CD4-positive, alpha-beta T cell (primary cell): ENCODE measurements at places on chromosomes 12 and 14.
A peak's percentile ranks its signal among the peaks of the same experiment; 100 is the strongest.

DNA sequence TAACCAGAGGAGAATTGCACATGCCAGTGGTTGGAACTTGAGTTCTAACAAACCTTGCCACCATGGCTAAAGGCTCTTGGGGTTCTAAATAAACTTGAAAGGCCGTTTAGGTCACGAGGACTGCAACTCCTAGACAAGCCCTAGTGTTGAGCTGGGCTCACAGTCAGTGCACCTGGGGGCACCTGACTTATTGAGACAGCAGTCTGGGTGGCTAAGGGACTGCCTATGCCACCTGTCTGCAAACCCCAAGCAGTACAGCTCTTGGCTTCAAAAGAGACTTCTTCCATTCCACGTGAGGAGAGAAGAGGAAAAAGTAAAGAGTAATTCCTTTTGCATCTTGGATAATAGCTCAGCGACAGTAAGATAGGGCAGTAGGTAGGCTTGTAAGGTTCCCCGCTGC, 765.6 kb upstream of the FOXG1 start:
- no peak for DNase-seq

DNA sequence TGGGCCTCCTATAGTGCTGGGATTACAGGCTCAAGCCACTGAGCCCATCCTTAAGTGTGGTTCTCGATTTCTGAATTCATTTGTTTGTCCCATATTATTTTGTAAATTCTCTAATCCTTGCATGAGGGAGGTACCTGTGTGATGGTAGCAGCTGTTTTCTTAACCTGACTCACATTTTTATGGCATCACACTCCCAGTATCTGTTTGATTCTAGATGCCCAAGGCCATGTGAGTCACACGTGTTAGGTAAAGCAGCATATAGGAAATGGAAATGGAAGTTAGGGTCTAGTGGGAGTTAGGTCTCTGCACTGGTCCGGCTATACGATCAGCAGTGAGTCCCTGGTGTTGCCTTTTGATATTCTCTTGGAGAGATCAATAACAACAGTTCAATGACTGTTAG, 198.1 kb downstream of the ERC1 start:
- DNase-seq, result no peak

- DNase-seq, result no peak
These were observed 108.8 kb downstream of the VEZT start for GRCh38 chr12:95326445-95326844.

DNA sequence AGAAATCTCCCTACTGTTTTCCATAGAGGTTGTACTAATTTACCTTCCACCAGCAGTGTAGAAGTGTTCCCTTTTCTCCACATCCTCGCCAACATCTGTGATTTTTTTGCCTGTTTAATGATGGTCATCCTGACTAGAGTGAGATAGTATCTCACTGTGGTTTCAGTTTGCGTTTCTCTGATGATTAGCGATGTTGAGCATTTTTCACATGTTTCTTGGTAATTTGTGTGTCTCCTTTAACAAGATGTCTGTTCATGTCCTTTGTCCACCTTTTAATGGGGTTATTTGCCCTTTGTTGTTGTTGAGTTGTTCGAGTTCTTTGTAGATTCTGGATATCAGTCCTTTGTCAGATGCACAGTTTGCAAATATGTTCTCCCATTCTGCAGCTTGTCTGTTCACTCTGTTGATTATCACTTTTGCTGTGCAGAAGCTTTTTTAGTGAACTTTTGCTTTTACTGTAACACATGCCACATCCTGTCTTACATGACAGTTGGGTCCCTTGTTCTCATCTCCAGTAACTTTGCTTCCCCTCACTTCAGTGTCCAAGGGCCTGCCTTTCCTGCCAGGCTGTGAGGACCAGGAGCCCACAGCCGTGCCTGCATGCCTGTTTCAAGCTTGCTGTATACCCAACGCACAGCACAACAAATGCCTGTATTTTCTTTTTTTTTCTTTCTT, 64.9 kb downstream of the SPRING1 start:
- no peak for DNase-seq

DNA sequence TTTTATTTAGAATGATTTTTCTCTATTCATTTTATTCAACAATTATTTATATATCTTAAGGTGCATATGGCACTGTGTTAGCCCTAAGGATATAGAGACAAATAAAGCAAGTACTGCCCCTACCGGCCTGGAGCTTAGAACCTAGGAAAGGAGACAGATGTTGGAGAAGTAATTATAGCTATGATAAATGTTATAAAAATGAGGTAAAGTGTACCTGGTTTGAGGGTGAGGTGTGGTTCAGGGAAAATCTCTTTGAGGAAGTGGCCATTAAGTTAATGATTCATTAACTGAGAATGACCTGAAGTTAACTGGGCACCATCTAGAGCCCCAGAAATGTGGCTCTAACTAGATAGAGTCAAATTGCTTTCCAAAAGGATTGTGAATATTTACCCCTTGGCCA, 31.9 kb downstream of the CDKL1 start:
- no peak for DNase-seq

DNA sequence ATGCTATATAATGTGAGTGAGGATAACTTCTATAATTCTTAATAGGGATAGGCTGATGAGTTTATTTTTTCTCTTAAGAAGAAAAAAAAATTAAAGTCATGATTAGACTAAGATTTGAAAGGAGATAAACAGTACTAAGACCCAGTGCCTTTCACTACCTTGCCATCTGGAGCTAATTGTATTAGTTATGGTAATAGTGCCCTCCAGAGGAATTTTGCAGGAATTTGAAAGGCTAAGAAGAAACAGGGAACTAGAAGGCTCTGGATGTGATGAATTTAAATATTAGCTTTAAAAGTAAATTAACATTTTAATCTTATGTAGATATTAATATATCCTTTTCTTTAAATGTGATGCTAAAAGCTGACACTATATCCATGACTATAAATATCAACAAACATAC, 36.6 kb upstream of the PIK3C2G start:
- no peak for DNase-seq

DNA sequence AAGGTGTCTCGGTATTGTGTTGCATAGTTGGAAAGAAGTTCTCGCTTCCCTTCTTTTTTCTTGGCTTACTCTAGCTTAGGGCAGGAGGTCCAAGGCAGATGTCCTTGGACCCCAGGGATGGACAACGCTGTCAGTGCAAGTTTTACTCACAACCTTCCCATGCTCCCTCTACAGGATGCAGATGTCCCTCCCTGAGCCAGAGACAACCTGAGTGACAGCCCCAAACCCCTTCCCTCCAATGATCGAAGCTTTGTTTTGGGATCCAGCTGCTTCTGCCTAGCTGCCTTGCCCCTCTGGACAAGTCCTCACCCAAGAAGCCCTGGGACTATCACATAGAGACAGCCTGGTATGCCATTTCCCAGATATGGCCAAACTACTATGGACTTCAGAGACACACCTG, 112.0 kb upstream of the RAP1B start:
- DNase-seq, result no peak

DNA sequence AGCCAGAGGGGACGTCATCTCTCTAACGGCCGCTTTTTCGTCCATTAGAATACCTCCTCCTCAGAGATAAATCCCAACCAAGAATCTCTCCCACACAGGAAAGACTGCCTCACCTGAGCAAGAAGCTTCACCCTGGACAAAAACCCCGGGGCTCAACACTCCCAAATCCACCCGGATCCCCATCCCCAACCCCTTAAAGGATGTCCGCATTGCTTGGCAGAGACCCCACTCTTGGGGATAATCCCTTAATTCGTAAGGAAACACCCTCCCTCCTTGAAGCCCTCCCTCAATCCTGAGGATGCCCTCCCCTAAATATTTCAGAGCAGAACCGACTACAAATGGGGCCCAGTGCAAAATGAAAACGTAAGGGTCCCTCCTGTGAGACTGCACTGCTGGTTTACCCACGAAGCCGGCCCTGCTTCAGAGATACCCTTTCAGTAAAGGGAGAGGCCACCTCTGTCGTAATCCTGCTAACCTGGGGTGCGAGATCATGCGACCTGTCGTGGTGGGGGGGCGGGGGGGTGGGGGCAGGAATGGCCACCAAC, 655 bp upstream of the DYNLL1 start:
- DNase-seq, result no peak

DNA sequence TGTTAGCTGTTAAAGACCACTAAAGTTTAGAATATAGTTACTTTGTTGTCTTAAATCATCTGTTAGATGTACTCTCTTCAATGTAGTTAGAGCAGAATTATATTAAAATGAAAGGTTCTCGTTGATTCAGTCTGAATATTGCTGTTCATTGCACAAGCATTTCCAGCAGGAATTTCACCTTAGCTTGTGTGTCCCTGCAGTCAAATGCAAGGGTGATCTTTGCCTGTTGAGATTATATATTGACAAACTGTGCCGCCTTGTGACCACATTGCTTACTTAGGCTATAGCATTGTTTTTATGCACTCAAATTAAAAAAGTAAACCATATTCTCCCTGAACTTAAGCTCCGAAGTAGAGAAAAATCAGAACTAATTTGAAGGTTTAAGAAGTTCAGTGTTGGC, 39.5 kb downstream of the ATP2A2 start:
- DNase-seq, result no peak

DNA sequence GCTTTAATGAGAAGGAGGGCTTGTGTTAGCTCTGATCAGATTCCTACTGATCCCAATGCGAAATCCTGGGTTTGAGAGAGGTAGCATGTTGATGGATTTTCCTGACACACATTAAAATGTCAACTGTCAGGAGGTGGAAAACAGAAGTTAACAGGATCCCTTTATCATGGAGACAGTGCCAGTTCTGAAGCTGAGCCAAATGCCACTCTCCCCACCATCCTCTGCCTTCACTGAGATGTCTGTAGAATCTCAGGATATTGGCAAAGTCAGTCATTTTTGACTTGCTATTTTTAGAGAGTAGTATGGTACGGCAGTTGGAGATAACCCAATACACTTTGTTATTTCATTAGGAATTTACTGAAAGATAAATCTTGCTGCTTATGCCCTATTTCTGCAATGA, 1816.2 kb upstream of the FLRT2 start:
- DNase-seq, result no peak

- DNase-seq, result no peak
These were observed 325.6 kb downstream of the NUAK1 start for GRCh38 chr12:105813201-105813600.

- no peak for DNase-seq
These were observed 35.7 kb downstream of the SIX6 start for GRCh38 chr14:60544659-60545058.

- no peak for DNase-seq
These were observed 682 bp downstream of the KIAA0586 start for GRCh38 chr14:58428118-58428683.

DNA sequence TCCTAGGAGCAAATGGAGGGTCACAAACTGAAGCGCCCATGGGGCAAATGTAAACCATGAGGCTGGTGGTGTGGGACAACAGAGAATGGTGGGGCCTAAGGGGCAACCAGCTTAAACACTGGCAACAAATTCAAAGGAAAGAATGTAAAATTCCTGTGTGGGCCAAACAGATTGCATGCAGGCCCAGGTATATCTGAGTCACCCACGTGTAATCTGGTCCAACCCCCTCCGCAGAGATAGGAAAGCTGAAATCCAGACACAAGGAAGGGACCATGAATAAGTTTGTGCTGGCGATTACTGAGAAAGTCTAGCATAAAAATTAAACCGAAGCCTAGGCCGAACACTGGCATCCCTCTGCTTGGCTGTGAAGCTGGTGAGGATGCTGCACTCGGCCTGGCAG, 71.6 kb downstream of the ITPK1 start:
- DNase-seq, result no peak

DNA sequence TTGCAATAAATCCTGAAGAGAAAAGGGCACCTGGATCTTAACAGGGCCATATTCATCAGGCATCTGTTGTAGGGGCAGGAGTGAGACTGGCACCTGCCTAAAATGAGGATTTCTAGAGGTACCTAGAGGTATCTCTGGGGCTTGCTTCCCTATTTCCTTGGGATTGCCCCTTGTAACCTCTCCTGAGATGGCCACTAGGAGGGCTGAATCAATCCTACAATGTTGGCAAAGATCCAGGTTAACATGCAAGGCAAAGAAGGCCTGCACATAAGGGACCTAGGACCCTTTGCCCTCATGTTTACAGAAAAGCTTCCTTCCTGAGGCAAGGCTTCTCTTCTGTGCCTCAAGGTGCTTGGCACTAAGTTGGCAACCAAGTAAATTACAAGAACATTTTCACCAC, 25.8 kb upstream of the CLEC4E start:
- DNase-seq, result no peak

- DNase-seq, result peak; percentile 10
These were observed 50.0 kb upstream of the CERS5 start for GRCh38 chr12:50217202-50217601.

DNA sequence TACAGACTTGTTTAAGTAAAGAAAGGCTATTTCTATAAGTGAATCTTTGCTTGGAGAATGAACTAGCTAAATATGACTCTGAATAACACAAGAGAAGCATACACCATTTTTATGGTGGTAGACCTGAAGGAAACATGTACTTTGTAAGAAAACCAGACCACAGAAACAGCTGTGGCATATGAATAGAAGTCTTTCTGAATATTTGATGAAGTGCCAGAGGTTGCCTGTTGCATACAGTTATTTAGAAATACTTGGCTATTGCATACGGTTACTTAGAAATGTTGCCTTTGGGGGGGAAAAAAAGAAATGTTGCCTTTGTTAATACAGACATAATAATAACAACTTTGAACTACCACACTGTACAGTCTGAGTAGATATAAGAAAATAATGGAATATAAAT, 16.8 kb upstream of the LEMD3 start:
- DNase-seq, result no peak
